ENCODE measurements at places on chromosomes 2 and 18.

- no peak for DNase-seq
Measured at GRCh38 chr2:44550561-44550960, 188.8 kb downstream of the CAMKMT start.

- DNase-seq: no peak
Measured at GRCh38 chr2:57598551-57598950, 448.1 kb upstream of the VRK2 start.

DNA sequence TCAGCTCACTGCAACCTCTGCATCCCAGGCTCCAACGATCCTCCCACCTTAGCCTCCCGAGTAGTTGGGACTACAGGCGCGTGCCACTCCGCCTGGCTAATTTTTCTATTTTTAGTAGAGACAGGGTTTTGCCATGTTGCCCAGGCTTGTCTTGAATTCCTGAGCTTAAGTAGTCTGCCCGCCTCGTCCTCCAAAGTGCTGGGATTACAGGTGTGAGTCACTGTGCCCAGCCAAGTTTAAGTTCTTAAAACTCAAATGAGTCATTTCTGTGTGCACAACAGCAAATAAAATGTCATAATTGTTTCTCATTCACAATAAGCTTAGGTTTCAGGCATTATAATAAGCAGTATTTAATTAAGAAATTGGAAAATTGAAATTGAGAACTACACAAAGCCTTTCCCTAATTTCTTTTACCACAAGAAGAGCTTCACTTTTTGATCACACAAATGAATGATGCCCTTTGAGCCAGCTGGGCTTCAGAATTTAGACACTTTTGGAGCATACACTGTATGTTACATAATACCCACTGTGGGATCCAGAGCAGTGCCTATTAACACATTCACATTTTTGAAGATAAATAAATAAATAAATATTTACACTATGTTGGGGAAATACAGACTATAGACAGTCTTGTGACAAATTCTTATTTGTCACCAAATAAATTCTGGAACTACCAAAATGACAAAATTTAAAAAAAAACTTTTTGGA lies 8.6 kb upstream of the ME2 start:
- DNase-seq: no peak

GRCh38 chr2:52135235-52135634 lies 1103.3 kb upstream of the NRXN1 start:
- no peak for DNase-seq

DNA sequence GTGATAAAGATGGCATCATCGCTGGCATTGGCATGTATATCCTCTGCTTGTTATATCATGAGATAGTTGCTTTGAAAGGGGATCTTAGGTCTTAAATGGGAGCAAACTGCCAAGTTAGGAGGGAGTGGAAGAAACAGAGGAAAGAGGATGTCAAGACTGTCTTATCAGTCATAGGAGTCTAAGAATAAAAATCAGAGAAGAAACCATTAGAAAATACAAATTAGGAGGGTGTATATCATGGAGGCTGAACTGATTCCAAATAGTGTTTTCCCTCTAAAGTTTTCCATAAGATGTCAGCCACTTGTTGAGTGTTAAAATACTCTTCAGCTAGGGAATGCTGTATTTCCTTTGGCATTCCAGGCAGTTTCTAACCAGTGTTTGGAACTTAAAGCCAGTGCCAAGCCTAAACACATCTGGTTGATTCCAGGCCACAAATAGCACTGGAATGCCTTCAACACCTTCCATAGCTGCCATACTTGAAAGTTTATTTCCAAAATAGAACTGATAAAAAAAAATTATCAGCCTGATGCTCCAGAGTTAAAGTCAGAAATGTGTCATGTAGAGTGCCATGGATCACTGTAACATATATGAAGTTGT lies 129.4 kb downstream of the ZEB2 start:
- no peak for DNase-seq

DNA sequence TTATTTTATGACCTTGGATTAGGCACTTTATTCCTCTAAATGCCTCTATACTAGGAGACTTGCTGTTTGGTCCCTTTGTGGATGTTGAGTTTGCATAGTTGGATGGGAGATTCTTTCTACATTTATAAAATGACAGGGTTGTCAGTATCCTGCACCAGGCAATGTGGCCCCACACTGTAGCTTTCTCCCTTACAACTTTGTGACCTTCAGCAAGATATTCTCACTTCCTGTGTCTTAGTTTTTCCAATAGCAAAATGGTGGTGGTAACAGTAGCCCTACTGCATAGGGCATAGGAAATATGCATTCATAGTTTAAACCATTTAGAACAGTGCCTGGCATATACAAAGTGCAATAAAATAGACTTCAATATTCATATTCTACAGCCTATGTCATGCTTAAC lies 128.3 kb downstream of the TXNL1 start:
- DNase-seq: no peak

DNA sequence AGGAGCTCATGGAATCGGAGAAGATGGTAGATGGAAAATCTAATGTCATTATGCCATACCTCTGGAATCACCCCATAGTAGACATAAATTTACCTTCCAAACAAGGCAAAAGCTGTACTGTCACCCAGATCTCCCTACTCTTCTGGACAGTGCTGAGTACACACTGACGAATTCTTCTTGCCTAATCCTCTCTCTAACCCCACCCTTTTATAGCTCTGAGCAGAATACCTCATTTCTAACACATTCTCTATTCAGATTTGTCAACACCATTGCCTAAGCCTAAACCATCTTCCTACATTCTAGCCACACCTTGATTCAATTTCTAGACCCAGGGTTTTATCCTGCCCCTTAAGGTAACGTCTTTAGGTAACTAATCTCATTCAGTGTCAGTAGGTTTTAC lies 321.0 kb upstream of the NRP2 start:
- no peak for DNase-seq

DNA sequence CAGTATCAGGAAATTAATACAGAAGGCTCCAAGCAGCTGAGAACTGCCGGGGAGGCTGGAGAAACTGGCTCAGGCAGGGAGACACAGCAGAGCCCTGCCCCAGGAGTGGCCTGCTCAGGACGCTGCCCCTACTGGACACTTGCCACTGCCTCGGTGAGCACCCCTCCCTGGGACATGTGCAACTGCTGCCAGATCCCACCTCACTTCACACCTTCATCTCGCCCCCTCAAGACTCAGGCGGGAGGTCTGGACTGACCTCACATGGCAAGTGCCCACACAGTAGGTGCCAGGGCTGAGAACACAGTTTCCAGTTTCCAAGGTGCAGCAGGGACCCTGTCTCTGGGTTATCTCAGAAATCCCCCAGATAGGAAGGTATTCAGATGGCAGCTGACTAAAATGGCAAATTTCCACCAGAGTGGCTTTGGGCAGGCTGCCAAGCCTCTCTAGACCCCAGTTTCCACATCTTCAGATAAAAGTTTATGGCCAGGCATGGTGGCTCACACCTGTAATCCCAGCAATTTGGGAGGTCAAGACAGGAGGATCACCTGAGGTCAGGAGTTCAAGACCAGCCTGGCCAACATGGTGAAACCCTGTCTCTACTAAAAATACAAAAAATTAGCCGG lies 33.7 kb upstream of the LBH start:
- DNase-seq: no peak

Data from body of pancreas (tissue), 4 donors.